ENCODE measurements at places on chromosomes 1 and 21.

GRCh38 chr1:171247501-171247900 lies 793 bp upstream of the FMO1 start:
- DNase-seq: no peak

DNA sequence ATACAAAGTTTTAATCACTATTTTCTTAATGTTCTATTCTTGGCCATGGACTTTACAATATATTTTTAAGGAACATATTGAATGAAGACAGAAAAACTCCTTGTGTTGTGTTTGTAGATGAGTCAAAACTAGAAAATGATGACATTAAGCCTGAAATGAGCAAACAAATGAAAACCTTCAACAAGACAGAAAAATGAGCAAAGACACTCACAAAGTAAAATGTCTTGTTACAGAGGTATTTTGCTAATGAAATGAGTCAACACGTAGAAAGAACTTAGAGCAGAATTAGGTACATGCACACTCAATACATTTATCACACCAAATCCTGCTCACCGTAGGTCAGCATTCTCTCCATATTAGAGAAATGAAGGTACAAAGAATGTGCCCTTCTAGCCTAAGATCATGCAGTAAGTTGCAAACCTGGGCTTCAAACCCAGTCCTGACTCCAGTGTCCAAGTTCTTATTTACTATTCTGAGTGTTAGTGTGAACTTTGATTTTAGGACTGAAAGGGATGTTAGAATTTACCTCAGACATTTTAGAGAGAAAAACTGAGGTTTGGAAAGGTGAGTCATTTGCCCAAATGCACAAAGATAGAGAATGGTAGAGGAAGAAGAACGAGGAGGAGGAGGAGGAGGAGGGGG lies 133.9 kb upstream of the SGIP1 start:
- no peak for DNase-seq

- peak; percentile 28 for DNase-seq
These were observed 15.7 kb upstream of the PKP1 start for GRCh38 chr1:201267481-201268229.

GRCh38 chr1:14678011-14678638 lies 79.6 kb downstream of the KAZN start:
- DNase-seq: no peak

GRCh38 chr1:8595941-8596340 lies 221.5 kb downstream of the RERE start:
- DNase-seq: no peak

GRCh38 chr1:155934936-155935590 lies 850 bp upstream of the KHDC4 start:
- DNase-seq: no peak

DNA sequence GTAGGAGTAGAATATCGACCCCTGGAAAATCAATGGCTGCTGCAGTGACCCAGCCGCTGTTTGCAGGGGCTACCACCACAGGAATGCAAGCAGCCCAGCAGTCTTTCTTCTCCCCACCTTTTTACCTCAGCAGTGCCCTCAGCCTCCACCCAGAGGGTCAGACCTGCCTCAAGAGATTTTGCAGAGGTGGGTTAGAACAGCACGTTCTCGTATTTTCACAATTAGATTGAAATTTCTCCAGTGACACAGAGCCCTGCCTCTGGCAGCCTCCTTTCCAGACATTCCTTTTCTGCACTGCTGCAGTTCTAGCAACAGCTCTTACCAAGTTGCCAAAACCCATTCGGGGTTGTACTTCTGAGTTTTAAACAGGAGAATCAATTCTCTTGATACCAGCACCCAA lies 38.3 kb upstream of the PIGV start:
- DNase-seq: no peak

- no peak for DNase-seq
These were observed 10.9 kb upstream of the VAV3 start for GRCh38 chr1:107975851-107976250.

- DNase-seq: no peak
These were observed 124.6 kb upstream of the KRTAP19-8 start for GRCh38 chr21:31162827-31163226.

DNA sequence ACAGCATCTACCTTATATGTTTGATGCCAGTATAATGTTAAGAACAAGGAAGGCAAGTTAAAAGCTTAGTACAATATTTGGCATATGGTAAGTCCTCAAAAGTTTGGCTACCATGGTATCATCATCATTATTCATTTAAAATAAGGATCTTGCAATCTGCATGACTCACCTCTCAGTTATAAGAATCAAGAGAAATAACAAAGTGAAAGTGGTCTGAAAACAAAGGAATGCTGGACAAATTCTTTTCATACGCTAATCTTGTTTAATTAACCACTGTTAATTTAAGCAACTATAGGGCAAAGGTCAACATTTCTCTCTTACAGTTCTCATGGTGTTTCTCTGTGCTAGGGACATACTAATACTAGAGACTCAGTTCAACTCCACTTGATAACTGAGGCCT lies 13.0 kb upstream of the CLDN19 start:
- no peak for DNase-seq

DNA sequence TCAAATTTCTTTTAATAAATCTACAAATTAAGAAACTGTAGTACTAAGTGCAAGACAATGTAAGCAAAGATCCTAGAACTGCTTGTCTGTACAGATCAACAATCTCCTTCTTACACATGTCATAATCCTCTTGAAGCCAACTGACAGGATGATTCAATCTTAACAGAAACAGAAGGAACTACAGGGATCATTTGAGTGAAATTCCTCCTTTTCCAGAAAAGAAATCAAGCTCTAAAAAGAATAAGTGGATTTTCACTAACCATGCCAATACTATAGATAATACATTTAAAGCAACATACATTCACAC lies 53.2 kb downstream of the RAB3GAP2 start:
- no peak for DNase-seq

DNA sequence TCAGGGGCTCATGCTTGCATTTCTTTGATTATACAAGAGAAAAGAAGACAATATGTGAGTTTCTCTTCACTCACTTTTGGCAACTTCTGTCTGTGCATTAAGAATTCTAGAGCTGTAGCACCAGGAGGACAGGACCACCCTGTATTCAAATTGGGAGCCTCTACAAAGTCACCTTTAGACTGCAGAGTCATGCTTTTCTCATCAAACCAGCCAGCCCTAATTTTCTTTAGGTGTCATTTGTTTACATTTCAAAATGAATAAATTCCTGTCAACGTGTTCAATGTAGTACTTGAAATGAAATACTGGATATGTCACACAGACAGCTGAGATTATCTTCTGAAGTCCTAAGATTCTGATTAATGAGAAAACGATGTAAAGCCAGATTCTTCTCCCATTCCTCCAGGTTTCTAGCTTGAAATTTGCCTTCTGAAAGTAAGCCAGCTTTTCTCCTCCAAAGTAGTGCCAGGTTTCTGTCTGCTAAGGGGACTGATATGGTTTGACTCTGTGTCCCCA lies 177.2 kb downstream of the GRIK1 start:
- DNase-seq: no peak

DNA sequence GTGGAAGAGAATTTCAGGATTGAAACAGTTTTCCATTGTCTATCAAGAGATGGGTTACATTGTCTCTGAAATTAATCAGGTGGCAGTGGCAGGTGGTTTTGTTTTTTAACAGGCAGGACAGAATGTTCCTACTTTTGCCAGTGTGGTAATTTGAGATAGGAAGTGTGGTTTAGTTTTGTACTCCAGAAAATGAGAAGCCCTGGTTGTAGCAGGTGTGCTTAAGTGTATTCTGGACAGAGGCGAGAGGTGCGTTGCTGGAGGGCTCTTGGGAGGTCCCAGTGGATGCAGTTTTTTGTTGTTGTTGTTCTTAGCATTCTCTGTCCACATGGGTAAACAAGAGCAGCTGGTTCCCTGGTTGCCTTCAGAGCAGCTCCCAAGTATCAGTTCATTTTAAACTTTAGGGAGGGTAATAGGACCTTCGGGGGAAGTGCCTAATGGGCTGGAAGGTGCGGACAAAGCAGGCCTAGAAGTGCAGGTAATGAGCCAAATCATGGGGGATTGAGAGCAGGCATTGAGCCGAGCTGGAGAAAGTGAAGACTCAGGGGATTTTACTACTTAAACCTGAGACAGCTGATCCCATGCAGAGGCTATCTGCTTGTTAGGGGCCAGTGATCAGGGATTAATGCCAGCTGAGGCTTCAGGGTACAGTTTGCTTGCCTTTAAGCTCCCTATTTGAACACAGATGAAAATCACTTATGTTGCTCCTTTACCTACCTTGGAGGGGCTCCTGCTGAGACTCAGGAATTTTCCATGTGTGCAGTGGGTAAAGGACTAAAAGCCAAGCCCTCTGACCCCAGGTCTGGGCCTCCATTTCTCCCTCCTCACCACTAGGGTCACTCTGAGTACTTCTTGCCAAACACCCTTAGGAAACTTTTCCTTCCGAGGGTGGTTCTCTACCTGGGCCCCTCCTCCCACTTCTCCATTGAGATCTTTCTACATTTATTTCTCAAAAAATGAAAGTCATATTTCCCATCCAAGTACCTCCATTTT lies 6.1 kb downstream of the PFKFB2 start:
- DNase-seq: no peak

DNA sequence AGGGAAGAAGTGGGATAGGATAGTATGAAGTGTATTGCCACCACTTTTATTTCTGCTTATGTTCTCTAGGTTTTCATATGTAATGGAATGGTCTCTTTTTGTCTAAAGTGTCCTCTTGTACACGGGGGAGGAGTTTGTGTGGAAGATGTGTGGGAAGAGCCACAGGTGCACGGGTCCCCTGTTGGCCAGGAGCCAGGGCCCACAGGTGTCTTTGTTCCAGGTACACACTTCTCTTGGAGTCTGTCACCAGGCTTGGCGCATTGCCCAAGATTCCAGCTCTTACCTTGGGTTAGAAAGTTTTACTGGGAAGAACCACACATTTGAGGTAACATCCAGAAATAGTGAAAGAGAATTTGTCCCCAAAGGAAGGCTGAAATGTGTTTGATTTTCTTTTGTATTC lies 10.5 kb downstream of the TENT5C start:
- peak; percentile 35 for DNase-seq

DNA sequence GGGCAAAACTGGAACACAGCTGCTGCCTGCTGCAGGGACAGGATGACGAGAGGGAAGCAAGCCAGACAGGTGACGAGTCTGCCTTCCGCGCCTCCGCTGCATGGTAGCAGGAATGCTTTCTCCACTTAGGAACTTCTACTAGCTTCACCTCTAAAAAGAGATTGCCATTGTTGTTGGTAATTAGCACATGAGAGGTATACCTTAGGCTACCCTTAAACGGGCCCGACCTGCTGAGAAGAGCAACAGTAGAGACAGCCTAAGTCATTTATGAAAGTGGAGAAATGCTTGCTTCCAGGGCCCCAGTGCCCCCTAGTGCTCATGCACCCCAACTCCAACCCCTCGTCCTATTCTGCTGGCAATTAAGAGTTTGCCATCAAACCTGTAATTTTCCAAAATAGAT lies 96.9 kb upstream of the AKT3 start:
- DNase-seq: peak; percentile 66

GRCh38 chr1:41723786-41724185 lies 194.9 kb downstream of the HIVEP3 start:
- DNase-seq: no peak

- no peak for DNase-seq
These were observed 2.8 kb downstream of the DOP1B start for GRCh38 chr21:36159356-36159921.

DNA sequence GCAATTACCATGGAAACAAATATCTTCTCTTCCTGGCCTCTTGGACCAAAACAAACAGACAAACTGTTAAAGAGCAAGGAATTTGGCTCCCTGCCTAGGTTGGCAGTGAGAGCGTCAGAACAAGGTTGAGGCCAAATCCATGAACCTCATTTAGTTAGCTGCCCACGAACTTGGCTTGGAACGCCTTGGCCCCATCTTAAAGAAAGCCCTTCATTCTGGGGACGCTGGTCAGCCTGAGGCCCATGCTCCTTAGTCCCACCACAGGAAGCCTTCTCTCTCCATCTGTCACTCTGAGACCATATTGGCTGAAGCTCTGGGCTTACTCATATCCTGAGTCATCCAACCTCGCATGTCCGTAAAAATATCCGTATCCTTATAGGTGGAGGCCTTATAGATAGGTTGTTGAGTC lies 62.4 kb upstream of the DIRAS3 start:
- DNase-seq: no peak

GRCh38 chr1:5746611-5747425 lies 245.4 kb downstream of the NPHP4 start:
- DNase-seq: no peak

GRCh38 chr1:224435318-224435763 lies 744 bp upstream of the WDR26 start:
- DNase-seq: no peak

DNA sequence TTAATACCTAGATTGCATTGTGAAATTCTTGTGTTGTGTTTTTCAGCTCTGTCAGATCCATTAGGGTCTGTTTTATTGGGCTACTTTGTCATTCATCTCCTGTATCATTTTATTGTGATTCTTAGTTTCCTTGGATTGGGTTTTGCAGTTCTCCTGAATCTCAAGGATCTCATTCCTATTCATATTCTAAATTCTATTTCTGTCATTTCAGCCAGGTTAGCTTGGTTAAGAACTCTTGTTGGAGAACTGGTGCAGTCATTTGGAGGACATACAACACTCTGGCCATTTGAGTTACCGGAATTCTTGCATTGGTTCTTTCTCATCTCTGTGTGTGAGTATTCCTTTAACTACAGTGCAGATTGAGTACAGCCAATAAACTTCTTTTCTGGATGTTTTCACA lies 159.6 kb downstream of the FAM78B start:
- DNase-seq: no peak

- DNase-seq: no peak
These were observed 14.0 kb downstream of the SLC66A1 start for GRCh38 chr1:19325958-19326747.

DNA sequence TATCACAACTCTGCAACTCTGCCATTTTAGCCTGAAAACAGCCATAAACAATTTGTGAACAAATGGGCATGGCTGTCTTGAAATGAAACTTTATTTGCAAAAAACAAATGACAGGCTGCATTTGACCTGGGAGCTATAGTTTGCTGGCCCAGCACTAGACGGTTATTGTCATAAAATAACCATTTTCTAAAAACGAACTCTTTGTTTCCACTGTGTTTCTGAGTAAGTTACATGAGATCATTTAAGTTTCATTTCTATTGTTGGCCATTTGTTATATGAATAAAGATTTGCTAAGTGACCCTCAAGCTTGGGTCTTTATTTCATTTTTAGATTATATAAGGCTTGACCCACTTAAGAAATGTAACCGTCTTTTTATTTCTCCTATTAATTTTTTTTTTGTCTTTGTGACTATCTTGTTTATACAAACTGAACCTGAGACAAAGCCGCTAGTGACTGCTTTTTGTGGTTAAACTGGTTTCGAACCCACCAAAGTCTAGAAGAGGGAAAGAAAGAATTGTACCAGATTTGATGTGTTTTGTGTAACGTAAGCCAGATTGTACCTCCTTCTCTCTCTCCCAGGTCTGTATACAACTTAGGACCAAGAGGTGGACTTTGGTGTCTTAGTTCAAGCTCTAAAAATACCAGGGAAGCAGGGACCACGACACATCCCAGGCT lies 12.9 kb upstream of the KCNJ15 start:
- no peak for DNase-seq

GRCh38 chr1:12087797-12088314 lies 24.8 kb downstream of the TNFRSF8 start:
- peak; percentile 75 for DNase-seq

- no peak for DNase-seq
These were observed 6.9 kb downstream of the PLXNA2 start for GRCh38 chr1:208237241-208237640.

GRCh38 chr1:45802343-45803298 lies 791 bp upstream of the MAST2 start:
- peak; percentile 59 for DNase-seq
